ENCODE measurements at places on chromosomes 12 and 14.

DNA sequence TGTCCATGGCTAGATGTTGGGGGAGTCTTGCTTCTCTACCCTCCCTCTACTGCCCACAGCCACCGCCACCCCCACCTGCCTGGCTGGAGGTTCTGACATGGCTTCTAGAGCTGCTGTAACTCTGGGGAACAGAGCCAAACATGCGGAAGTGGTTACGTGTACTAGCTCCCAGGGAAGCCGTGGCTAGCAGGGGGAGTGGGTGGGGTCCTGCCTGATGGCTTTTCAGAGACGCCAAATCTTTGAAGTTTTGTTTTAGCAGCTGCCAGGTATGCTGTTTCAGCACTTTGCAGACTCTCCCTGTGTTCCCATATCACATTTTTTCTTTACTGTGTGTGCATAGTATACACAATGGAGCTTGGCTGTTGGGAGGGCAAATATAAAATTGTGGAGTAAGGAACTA, 150.3 kb downstream of the TGFB3 start:
- no peak for DNase-seq

- no peak for DNase-seq
Observed at GRCh38 chr14:77598366-77599070, 17.9 kb downstream of the SPTLC2 start.

- DNase-seq, result no peak
Observed at GRCh38 chr12:75979181-75979580, 52.4 kb downstream of the PHLDA1 start.

- no peak for DNase-seq
Observed at GRCh38 chr12:113297621-113298471, 37.1 kb downstream of the SLC8B1 start.

GRCh38 chr14:76669770-76670169, 91.5 kb upstream of the VASH1 start:
- no peak for DNase-seq

- no peak for DNase-seq
Observed at GRCh38 chr14:77204459-77204771, 22.8 kb downstream of the TMEM63C start.

DNA sequence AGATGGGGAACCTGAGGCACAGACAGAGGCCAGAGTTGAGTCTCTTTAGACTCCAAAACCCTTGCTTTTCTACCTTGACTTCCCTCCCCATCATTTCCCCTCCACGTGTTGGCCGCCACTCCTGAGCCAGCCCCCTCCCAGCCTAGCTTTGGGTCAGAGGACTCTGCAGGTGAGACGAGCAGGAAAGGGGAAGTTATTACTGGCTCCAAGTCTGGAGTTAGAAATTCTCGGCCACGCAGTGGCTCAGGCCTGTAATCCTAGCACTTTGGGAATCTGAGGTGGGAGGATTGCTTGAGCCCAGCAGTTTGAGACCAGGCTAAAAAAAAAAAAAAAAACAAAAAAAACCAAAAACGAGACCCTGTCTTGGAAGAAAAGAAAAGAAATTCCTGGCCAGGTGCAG, 8.8 kb downstream of the VSX2 start:
- no peak for DNase-seq

GRCh38 chr14:32481707-32482106, 152.6 kb downstream of the AKAP6 start:
- DNase-seq, result no peak

DNA sequence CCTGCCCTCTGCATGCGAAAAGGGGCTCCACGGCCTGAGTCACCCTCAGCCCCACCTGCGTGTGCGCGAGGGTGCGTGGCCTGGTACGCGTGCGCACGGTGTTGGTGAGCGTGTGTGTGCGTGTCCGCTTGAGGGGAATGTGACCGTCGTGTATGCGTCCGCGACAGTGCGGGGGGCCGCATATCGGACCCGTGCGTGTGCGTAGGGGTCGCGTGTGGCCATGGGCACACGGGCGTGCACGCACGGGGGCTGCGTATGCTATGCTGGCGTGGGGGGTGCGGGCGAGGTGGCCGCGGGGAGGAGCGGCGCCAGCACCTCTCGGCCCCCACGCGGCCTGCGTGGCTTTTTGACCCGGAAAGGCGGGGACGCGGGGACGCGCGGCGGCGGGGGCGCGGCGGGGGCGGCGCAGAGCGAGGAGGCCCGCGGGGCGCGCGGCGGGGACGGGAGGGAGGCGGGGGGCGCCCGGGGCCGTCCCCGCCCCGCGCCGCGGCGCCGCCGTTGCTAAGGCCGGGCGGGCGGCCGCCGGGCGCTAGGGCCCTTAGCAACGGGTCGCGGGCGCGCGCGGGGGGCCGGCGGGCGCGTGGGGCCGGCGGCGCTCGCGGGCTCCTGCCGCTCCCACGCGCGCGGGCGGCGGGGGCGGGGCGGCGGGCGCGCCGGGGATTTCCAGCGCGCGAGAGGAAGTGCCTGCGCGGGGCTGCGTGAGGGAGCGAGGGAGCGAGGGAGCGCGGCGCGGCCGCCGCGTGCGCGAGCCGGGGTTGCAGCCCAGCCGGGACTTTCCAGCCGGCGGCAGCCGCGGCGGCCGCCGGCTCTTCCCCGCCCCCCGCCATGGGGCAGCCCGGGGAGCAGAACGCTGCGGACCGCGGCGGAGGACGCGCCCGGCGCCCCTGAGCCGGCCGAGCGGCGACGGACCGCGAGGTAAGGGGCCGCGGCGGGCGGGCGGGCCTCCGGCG, at the start of gene TRAF3:
Gene TRAF3 (plus strand): TSS at position 689 of the 950 bp plus-strand sequence. CDS start 92,753 bp downstream, outside the sequence.
- DNase-seq, result no peak

DNA sequence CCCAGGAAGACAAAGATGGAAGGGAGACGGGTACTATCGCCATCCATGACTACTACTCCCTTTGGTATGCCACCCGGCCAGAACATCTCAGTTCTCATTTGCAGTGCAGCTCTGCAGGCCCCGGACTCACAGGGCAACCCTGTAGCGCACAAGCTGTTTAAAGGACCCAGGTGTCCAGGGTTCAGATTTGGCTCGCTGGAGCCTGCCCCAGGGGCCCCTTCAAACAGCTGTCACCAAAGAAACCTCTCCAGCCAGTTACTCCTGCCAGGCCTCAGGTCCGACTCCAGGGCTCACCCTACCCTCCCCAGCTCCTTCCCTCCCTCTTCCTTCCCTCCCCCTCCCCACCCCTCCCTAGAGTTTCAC, 5.5 kb upstream of the CHD4 start:
- DNase-seq, result no peak

DNA sequence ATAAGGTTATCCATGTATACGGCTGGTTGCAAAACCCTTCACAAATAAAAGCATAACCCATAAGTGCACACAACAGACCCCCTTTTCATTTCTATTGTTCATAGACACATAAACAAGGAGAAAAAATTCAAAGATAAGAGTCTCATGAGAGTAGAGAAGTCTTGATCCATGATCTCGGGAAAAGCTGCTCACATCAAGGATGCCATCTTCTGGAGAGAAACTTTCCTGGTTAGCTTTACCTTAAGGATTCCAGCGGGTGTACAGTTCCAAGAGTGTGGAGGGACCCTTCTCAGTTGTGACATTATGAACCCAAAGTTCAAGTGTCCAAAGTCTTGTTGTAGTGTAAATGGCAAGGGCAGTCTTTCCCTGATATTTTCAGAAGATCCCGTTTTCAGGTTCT, 144.5 kb downstream of the LLPH start:
- DNase-seq, result no peak

DNA sequence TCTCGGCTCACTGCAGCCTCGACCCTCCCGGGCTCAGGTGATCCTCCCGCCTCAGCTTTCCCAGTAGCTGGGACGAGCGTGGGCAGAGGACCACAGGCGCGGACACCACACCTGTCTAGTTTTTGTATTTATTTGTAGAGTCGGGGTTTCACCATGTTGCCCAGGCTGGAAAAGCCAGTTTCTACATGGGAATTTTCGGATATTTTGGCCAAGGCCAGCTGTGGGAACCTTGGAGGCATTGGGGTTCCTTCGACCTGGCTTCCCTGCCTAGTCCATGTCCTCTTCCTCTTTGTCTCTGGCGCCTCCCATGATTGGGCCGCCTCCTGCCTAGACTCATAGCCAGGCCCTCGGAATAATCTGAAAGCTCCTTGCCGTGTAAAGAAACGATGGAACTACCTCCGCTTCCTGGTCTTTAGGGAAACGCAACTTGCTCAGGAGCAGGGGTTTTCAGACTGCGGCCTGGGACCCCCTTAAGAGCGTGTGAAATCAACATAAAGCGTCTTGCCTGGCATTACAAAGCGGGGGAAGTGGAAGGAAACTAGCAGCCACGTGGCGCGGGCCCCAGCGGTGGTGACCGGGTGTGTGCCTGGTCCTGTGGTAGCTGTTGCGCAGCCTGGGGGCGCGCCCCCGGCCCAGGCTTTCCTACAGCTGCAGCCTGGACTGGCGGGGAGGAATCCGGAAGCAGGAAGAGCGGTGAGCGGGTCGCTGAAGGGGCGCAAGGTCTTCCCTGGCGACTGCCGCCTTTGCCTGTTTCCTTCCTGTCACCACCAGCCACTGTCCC, 1.4 kb upstream of the HSP90AA1 start:
- no peak for DNase-seq

DNA sequence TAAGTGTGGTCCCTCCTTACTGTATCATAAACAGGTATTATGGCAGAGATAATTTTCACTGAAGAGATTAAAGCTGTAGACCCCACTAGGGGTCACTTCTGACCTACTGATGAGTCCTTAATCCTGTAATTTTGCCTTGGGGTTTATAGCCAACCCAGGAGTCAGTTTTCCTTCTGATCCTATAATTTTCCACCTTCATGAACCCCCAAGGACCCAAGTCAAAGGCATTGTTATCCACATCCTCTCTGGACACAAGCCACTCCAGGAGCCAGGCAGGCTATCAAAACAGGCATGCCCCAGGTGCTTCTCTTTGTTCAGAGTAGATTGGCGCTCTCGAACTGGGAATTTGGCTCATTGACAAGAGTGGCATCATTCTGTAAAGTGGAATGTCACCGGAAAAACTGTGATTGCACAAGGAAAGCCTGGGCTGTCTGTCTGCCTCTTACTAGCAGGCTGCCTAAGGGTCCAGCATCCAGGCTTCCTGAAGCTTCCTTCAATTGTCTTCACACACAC, 1523.2 kb upstream of the FLRT2 start:
- no peak for DNase-seq

DNA sequence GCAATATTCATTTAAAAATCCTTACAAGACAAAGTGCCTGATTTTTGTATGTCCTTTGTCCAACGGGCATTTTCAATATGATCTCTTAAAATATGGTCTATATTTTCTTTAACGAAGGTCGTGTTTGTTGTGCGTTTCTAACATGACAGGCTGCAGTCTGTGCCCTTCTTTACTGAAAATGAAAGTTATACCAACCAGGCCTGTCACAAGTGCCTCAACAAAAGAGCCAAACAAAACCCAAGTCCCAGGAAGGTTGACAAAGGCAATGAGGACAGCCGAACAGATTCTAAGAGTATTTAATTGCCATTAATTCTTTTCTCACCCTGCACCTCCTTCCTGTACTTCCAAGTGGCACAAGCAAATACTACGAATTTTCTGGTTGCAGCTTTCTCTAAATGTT, 13.9 kb downstream of the PAX9 start:
- DNase-seq, result no peak

GRCh38 chr12:6978188-6978587, 7.5 kb downstream of the EMG1 start:
- DNase-seq, result no peak

- DNase-seq, result no peak
Observed at GRCh38 chr12:79019672-79020071, 155.1 kb downstream of the SYT1 start.

DNA sequence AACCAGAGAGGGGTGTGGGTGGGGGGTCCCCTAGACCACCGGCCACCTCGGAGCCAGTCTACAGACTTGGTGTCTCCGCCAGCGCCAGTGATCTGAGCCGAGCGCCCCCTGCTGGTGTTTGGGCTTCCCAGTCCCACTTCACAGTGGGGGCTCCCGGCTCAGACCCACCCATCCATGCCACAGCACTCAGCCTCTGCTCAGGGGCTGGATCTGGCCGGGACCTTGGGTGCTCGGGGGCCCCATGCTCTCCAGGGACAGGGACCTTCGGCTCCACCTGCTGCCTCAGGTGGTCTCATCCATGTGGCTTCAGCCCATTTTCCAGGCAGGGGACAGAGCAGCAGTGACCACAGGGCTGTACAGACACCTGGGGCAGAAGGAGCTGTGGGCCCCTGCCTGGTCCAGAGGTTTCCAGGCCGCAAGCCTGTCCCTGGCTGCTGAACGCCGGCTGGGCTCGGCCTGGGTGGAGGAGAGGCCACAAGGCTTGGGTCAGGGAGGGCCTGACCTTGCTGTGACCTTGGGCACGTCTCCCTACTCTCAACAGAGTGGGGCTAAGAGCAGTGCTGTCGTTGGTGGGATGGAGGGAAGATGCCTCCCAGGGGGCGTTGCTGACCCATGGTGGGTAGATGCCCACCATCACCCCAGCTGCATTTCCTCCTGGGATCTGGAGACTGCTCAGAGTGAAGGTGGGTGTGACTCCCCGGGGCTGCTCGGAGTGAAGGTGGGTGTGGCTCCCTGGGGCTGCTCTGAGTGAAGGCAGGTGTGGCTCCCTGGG, 86.3 kb downstream of the KIF26A start:
- no peak for DNase-seq

- DNase-seq, result no peak
Observed at GRCh38 chr12:29796823-29797263, 13.1 kb upstream of the TMTC1 start.

DNA sequence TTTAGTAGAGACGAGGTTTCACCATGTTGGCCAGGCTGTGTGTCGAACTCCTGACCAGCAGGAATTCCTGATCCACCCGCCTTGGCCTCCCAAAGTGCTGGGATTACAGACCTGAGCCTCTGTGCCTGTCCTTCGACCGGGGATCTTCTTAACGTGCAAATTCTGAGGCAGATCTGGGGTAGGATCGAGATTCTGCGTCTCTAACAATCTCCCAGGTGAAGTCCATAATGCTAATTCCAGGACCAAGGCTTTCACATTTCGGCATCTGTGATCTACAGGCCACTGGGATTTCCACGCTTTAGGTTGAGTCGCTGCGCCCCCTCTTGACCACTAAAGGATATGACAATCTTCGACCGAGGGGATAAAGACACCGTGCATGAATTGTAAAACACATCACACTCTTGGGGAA, 24.8 kb downstream of the FOS start:
- DNase-seq, result no peak

- DNase-seq, result no peak
Observed at GRCh38 chr12:54142114-54142475, 46.7 kb downstream of the SMUG1 start.

- DNase-seq, result no peak
Observed at GRCh38 chr12:12506496-12506890, 56.2 kb downstream of the DUSP16 start.

- DNase-seq, result no peak
Observed at GRCh38 chr14:75370416-75371205, 57.2 kb upstream of the JDP2 start.

DNA sequence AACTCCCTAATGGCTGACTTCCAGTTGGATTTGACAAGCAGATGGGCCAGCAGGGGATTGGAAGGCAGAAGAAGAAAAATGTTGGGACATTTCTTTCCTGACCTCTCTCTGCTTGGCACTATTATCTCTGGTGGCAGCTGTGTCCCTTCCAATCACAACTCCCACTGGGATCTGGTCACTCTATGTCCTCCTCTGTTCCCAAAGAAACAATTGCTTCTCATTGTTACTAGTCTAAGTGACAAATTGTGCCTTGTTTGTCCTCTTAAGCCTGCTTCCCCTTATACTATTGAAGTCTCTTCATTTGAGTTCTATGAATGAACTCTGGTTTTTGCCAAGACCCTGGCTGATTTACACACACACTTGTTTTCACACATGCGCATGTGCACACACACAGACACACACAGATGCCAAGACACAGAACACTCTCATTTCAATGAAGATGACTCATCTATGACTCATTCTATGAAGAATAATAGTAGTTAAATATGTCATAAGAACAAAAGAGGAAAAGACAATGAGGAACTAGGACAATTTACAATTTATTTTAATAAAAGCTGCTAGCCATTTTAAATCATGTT, 83.0 kb upstream of the FAR2 start:
- no peak for DNase-seq

- no peak for DNase-seq
Observed at GRCh38 chr12:32893458-32893857, 3.1 kb downstream of the PKP2 start.

All from omental fat pad (tissue), 4 donors.